ENCODE measurements at places on chromosomes 7 and 10.

- DNase-seq, result no peak
Measured at GRCh38 chr7:23216021-23216420, 30.6 kb upstream of the GPNMB start.

- peak; percentile 79 for DNase-seq
Measured at GRCh38 chr7:117572856-117573620, 93.2 kb downstream of the CFTR start.

- DNase-seq, result no peak
Measured at GRCh38 chr7:150734254-150734653, 3.0 kb upstream of the GIMAP5 start.

DNA sequence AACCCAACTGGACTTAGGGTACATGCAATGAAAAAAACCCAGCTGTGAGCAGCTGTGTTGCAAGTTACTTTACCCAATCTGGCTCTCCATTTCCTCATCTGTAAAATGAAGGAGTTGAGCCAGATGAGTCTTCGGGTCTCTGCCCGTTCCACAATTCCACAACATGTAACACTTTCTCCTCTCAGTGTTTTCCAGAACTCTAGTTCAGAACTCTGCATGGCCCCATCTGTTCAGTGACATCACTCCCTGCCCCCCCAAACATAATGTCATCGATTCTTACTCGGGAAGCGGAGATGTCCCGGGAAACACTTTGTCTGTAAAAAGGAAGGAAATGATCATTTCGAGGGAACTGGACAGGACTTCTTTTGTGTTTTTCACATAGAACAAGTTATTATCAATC, 2.5 kb downstream of the SH3PXD2A start:
- DNase-seq, result no peak

- no peak for DNase-seq
Measured at GRCh38 chr7:105131033-105131656, 117.1 kb downstream of the KMT2E start.

DNA sequence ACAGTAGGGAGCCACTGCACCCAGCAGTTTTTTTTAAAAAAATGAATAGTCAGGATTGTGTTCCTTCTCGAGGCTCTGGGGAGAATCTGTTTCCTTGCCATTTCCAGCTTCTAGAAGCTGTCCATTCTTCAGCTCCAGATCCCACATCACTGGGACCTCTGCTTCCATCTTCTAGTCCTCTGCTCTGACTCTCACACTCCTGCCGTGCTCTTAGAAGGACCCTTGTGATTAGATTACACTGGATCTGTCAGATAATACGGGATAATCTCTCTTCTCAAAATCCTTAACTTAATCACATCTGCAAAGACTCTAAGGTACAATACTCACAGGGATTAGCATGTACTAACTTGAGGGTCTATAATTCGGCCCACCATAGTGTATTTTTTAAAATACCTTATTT, 158.9 kb upstream of the SP4 start:
- no peak for DNase-seq

DNA sequence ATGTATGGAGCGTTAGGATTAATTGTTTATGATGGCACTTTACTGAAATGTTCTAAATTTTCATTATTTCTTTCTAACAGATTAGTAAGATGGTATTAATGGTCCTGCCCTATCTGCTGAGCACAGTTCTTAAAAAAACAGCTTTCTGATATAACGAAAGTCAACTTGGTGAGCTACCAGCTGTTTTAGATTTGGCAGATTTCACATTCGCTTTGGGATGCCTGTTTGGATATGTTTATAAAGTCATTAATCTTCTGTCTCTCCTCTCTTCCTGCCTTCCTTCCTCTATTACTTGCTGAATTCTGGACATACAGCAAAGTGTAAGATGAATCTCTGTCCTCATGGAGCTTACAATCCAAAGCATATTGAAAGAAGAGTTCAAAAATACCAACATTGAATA, 396.8 kb upstream of the LRGUK start:
- DNase-seq, result no peak

- DNase-seq, result no peak
Measured at GRCh38 chr10:104199567-104199966, 32.6 kb downstream of the CFAP43 start.

GRCh38 chr7:155368894-155369600, 71.4 kb downstream of the INSIG1 start:
- DNase-seq, result no peak

DNA sequence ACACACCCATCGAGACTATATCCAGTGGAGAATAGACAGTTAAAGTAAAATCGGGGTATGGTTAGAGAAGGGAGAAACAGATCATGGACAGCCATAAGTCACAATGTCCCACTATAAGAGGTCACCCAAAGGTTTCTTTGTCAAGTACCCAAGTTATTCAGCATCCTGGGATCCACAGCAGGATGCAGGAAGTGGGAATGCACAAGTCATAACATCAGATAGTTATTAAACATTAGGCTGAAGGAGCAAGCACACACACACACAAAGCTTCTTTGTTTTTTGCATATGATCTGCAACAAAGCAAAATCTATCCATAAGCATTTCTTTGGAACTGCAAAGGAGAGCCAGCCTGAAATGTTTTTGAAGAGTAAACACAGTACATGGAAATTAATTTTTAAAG, 111.6 kb downstream of the NOC3L start:
- no peak for DNase-seq

GRCh38 chr10:103055105-103055504, 137.0 kb downstream of the CNNM2 start:
- no peak for DNase-seq

DNA sequence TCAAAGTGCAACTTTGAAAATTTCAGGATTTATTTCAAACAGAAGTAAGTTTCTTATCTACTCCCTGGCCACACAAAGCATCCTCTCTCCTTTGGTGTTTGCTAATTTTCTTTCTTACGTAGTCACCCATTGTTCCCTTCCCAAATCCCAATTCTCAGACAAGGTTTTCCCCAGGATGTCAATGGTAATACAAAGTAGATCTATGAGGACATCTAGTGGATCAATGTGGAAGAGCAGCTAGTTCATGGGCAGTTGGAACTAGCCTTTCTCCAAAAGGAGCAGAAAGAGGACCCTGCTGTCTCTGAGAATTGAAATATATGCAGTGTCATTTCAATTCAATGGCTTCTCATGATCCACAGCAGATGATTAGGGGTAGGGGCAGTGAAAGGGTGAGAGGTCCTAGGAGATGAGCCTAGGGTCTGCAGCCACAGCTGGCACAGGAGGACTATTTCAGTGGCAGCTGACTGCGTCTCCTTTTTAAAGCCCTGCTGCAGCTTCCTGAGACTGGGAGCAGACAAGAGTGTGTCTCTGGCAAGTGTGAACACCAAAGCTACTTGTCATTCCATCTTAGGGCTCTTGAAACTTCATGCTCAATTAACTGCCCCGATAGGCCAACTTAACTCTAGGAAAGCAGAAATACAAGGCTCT, 632.6 kb downstream of the KCNMA1 start:
- DNase-seq, result peak; percentile 26

- DNase-seq, result peak; percentile 32
Measured at GRCh38 chr10:95440756-95441546, 120.2 kb downstream of the SORBS1 start.

DNA sequence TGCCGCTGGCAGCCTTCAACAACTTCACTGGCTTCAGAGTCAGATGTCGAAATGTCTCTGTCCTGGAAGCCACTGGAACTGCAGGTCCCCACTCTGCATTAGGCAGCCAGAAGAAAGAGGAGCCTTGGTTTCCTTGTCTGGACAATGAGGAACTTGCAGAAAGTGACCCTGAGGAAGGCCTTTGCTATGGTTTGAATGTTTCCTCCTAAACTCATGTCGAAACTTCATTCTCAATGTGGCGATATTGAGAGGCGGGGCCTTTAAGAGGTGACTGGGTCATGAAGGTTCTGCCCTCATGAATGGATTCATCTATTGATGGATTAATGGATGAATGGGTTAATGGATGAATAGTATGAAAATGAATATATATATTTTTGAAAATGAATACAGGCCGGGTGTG, 61.6 kb upstream of the GPR26 start:
- DNase-seq, result no peak

DNA sequence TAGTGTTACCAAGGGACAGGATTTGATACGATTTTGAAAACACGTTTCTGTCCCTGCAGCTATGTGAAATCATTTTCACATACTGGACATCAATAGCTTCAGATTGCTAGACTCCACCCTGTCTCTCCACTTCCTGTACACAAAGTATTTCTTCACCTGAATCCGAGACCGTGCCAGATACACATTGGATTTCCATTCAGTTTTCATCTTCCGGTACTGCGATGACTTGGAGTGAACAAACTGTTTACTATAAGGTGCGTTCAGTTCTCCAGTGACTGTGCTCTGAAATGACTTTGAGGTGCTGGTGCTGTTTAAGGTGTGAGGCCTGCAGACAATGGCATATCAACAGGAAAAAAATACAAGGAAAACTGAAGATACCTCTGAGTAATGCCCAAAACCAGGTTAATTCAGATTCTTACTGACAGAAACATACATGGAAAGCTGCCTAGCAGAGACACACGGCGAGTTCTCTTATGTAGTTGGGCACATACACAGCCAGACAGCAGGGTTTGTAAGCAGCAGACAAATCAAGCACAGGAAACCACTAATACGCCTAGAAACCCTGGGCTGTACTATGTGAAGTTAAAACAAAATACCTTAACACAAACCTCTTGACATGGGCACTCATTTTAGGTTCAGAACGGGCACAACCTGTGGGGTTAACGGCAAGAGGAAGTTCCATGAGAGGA, 119.2 kb downstream of the GALNT11 start:
- no peak for DNase-seq

- no peak for DNase-seq
Measured at GRCh38 chr7:69162931-69163670, 435.2 kb upstream of the AUTS2 start.

- no peak for DNase-seq
Measured at GRCh38 chr7:83610649-83611304, 38.2 kb downstream of the SEMA3E start.

DNA sequence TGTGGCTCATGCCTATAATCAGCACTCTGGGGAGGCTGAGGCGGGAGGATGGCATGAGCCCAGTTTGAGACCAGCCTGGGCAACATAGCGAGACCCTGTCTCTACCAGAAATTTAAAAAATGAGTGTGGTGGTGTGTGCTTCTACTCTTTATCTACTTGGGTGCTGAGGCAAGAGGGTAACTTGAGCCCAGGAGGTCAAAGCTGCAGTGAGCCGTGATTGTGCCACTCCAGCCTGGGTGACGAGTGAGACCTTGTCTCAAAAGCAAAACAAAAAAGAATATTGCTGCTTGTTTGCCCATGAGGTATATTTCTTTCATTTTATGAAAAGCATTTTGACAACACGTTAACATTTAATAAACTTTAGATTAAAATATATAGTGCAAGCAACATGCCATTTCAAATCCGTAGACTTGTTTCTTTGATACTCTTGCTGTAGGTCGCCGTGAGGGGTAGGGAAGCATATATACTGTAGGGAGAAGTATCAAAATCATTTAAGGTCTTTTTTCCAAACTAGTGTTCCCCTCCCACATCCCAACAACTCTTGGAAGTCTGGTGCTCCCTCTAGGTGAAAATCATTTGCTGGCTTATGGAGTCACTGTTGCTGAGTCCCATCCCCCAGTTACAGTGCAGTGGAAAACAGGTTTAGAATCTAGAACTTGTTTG, 4.3 kb upstream of the LSMEM1 start:
- DNase-seq, result no peak

DNA sequence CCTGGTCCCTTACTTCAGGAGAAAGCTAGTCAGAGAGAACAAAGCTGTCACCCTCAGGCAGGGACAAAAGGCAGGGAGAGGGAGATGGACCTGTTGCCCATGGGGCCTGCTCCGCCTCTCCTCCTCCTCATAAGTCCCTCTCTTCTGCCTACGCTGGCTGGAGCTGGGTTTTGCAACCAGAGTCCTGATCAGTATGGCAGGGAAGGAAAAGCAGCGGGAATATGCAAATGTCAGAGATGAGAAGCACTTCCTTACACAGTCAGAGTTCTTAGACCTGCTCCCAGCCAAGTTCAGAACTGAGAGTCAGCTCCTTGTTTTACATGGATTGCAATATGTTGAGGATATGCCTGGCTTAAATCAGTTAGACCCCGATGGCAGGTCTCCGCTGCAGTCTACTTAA, 231.1 kb downstream of the ADAM12 start:
- no peak for DNase-seq

- peak; percentile 21 for DNase-seq
Measured at GRCh38 chr10:100826983-100827818, 81.8 kb downstream of the PAX2 start.

GRCh38 chr10:29056729-29057128, 232.1 kb upstream of the LYZL1 start:
- DNase-seq, result no peak

GRCh38 chr7:55973747-55974250, 9.4 kb downstream of the NIPSNAP2 start:
- DNase-seq, result no peak

DNA sequence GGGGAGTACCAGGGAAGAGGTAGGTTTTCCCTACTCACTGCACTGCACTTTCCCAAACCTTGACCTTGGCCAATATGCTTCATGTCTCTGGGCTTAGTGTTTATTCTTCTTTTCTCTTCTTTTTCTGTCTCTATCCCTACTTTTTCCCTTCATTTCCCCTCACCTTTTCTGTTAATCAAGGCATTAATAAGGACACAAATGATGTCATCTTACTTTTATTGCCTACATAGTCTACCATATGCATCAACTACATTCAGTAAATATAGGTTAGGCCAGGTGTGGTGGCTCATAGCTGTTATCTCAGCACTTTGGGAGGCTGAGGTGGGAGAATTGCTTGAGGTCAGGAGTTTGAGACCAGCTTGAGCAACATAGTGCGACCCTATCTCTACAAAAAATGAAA, 13.0 kb upstream of the ZNF503 start:
- no peak for DNase-seq

- DNase-seq, result no peak
Measured at GRCh38 chr10:60385399-60385738, 4.3 kb downstream of the ANK3 start.

GRCh38 chr10:46329690-46330016, 42.9 kb downstream of the ANTXRL start:
- no peak for DNase-seq

DNA sequence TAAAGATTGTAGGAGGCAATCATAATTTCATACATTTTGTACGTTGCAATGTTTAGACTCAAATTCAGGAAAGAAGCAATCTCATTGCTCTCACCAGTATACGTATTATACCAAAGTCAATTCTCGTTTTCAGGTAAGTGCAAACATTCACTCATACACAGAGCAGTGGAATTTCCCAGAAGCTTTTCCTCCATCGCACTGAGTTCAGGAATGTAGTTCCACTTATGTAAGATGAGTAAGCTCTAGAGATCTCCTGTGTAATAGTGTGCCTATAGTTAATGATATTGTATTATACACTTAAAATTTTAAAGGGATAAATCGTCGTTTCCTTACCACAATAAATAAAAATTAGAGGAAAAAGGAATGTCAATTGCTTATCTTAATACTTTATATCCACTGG, 470.8 kb upstream of the KCND2 start:
- DNase-seq, result no peak

GRCh38 chr10:7507887-7508726, 97.3 kb upstream of the SFMBT2 start:
- DNase-seq, result no peak
